ENCODE measurements at places on chromosomes 16 and 17. TPM values are rescaled to one million over a fixed set of nuclear protein-coding genes. Genes with fewer than 3 reads are reported as not detected.

DNA sequence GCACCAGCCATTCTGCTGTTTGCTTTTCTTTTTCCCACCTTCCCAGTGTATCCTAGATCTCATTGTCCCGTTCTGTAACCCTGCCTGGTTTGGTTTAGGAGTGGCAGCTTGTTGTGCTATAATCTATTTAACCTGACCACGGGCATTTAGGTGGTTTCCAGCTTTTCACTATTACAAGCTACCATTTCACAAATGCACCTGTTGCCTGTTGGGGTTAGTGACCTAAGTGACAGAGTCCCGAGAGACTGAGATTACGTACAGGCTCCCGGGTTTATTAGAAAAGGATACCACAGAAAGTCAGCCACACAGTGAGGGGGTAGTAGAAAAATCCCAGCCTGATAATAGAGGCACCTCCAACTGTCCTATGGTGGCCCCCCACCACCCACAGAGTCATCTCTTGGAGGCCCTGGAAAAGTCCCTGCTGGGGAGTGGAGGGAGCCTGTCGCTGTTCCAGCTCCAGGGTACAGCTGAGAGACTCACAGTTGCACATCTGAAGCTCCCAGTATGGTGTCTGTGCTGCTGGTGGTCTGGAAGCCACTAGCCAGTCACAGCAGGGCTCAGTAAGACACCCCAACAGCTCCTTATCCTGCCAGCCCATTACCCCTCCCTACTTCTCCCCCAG lies 21.2 kb downstream of the CLEC16A start:
- H3K36me3 ChIP-seq = peaks cover 16% of the 10 kb centered on the region
- no peak for DNase-seq
- no peak overlapping the region for H3K4me3 ChIP-seq
- no peaks in the 10 kb centered on the region for H3K27me3 ChIP-seq

GRCh38 chr16:80015566-80015965 lies 415.0 kb upstream of the MAF start:
- no peaks in the 10 kb centered on the region for H3K27me3 ChIP-seq
- H3K27ac ChIP-seq = no peak overlapping the region
- H3K36me3 ChIP-seq = no peaks in the 10 kb centered on the region
- H3K4me3 ChIP-seq = no peak overlapping the region

Gene TBC1D3C
- not detected for total RNA-seq

DNA sequence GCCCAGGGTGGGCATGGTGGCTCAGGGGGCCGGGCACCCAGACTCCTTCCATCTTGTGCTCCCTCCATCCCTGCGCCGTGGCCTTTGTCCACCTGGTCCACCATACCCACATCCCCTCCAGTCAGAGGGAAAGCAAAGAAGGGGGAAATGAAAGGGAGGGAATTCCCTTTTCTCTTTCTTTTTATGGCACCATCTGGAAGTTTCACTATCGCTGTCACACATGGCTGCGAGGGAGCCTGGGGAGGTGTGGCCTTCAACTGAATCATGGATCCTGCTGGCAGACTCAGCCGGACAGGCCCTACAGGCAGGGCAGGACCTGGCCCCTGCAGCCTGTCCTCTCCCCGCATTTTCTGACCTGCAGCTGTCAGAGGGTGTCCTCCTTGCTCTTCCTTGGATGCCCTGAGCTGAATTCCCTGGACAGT lies 6.2 kb downstream of the SLC12A3 start:
- H3K27me3 ChIP-seq = no peaks in the 10 kb centered on the region
- no peak overlapping the region for H3K27ac ChIP-seq
- H3K4me3 ChIP-seq = no peak overlapping the region
- H3K4me1 ChIP-seq = no peaks in the 10 kb centered on the region
- no peaks in the 10 kb centered on the region for H3K36me3 ChIP-seq

GRCh38 chr17:56593646-56594319 lies at the start of gene NOG:
NOG (plus strand) TSS chr17:56593699; CDS start chr17:56594224, 525 bp downstream.
- peak; percentile 71 for DNase-seq
- H3K4me3 ChIP-seq = peak within 1 kb of the TSS; percentile 68
- H3K27ac ChIP-seq = peak within 1 kb of the TSS; percentile 57
- H3K36me3 ChIP-seq = no peaks in the 10 kb centered on the region
- peaks cover 23% of the 10 kb centered on the region for H3K27me3 ChIP-seq

DNA sequence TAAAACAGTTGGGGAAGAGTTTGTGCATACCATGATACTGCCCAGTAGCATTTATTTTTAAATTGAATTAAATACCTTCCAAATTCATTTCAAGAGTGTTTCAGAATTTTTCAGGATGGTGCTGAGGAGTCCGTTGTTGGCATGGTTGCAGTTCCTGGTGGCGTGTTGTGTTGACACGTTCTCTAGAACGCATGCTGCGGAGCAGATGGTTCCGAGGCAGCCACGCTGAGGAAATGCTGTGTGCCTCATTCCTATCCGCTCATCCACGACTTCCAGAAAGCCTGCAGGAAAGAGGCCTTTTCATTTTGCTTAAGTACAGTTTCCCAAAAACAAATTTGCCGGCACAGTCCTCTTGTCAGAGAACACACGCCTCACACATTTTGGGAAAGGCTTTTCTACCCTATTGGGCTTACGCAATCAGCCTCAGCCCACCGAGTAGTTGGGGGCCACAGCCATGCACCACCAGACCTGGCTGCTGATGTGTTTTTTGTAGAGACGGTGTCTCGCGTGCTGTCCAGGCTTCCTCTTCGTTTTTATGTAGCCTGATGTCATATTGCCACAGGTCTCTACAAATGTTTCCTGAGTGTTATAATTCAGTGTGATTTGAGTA lies 32.1 kb upstream of the IL17C start:
- H3K27me3 ChIP-seq = no peaks in the 10 kb centered on the region
- no peak overlapping the region for H3K27ac ChIP-seq
- DNase-seq = no peak
- no peaks in the 10 kb centered on the region for H3K4me1 ChIP-seq
- H3K36me3 ChIP-seq = peaks cover 51% of the 10 kb centered on the region

- H3K36me3 ChIP-seq = no peaks in the 10 kb centered on the region
- H3K4me3 ChIP-seq = no peak overlapping the region
- H3K27ac ChIP-seq = no peak overlapping the region
- no peaks in the 10 kb centered on the region for H3K4me1 ChIP-seq
- H3K27me3 ChIP-seq = no peaks in the 10 kb centered on the region
Measured at GRCh38 chr16:54750249-54750648, 180.4 kb upstream of the IRX5 start.

GRCh38 chr17:46202424-46202823 lies 9.2 kb upstream of the KANSL1 start:
- H3K27ac ChIP-seq = no peak overlapping the region
- no peaks in the 10 kb centered on the region for H3K27me3 ChIP-seq
- no peak for DNase-seq
- no peak overlapping the region for H3K4me3 ChIP-seq

DNA sequence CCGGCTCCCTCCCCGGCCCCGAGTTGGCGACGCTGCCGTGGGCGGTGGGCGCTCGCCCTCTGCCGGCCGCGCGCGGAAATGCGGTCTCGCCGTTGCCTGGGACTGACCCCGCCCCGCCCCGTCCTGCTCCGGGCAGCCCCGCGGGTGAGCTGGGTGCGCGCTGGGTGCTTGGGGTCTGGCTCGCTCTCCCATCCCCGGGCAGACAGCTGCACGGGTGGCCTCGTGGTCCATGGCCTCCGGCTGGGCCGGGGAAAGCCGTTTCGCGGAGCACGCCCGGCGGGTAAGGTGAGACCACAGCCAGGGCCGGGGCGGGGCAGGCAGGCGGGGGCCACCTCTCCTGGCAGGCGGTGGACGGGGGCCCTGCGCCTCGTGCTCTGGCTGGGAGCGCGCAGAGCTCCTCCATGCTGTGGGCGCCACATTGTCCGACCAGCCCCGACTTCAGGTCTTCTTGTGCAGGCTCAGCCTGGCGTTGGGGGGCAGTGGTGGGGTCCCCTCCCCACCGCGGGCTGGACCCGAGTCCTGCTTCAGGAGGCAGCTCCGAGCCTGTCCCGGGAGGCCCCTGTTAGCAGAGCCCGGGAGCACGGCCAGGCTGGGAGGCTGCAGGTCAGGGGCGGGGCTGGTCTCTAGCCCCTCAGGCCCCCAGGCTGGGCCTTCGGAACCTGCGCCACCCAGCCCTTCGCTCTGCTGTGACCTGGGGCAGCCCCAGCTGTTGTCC lies 7.0 kb upstream of the C1QTNF8 start:
- 0 out of 2 replicates have a peak, but pooled peaks cover 2% of the 10 kb centered on the region for H3K4me1 ChIP-seq
- no peaks in the 10 kb centered on the region for H3K36me3 ChIP-seq
- DNase-seq = no peak
- H3K27me3 ChIP-seq = peaks cover 27% of the 10 kb centered on the region
- no peak overlapping the region for H3K4me3 ChIP-seq
- H3K27ac ChIP-seq = no peak overlapping the region

GRCh38 chr16:68887107-68887506 lies 43.8 kb downstream of the TANGO6 start:
- no peak overlapping the region for H3K4me3 ChIP-seq
- H3K4me1 ChIP-seq = 0 out of 2 replicates have a peak, but pooled peaks cover 2% of the 10 kb centered on the region
- H3K27ac ChIP-seq = no peak overlapping the region
- H3K36me3 ChIP-seq = no peaks in the 10 kb centered on the region
- no peaks in the 10 kb centered on the region for H3K27me3 ChIP-seq
- no peak for DNase-seq

Gene TMEM94
- 8.4 TPM for total RNA-seq

DNA sequence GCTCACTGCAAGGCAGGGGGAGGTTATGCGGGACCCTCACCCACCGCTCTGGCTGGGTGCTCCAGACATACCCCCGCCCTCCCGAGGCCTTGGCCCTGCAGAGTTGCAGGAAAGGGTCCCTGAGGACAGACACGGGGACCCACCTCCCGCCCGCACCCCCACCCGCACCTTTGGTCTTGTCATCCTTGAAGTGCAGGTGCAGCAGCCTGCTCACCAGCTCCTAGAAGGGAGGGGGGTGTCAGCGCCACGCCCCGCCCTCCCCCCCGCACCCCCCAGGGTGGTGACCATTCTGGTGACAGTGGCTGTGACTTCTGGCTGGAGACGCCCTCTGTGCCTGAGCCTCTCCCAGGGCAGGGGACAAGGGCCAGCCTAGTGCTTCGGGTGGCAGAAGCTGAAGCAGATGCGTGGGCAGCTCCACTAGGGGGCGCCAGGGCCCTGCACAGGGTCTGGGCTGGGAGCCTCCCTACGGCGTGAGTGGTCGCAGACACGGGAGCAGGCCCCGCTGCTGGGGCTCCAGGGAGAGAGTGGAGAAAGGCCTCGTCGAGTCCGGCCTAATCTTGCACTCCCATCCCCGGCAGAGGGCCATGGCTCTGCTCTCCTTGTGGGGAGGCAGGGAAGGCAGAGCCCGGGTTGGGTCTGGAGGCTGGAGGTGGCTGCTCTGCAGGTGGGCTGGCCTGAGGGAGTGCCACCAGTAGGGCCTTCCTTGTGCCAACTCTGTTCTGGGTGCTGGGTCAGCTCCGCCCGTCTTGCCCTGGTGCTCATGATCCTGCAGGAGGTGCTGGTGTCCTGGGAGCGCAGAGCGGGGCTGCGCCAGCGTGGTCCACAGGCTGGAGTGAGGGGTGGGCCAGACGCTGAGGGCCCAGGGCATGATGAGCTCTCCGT lies 2.7 kb downstream of the CENPX start:
- no peak overlapping the region for H3K4me3 ChIP-seq
- DNase-seq = peak; percentile 21
- H3K4me1 ChIP-seq = peaks cover 13% of the 10 kb centered on the region
- H3K27me3 ChIP-seq = no peaks in the 10 kb centered on the region
- no peak overlapping the region for H3K27ac ChIP-seq

Gene CCT6B
- total RNA-seq = 1.7 TPM

Gene ADCY9
- 5.4 TPM for total RNA-seq

Gene GLTPD2
- not detected for total RNA-seq

Gene LITAF
- 113 TPM for total RNA-seq

DNA sequence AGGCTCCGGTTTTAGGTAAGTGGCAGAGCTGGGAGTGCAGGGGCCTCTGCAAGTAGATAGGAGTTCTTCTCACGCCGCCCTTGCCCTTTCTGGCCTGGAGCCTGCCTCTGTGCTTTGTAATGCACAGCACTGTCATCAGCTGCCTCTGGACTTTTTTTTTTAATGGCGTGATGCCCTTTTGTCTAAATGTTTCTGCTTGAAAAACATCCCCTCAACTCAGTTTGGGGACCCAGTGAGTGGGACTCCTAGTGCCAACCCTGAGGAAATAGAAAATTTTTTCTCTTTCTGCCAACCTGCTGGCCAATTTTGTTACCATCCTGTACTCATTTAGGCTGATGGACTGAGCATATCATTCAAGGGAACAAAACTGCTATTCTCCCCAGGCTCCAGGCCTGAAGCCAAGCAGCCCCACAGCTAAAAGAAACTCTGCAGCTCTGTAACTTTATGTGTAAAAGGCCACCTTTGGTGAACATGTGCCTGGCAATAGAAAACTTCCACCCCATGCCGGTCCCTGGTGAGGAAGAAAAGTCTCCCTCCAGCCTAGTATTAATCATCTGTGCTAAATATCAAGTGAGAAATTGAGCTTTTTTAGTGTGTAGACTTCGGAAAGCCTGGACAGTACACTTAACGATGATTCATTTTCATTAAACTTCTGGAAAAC lies 22.5 kb downstream of the SLC6A2 start:
- DNase-seq = no peak
- no peaks in the 10 kb centered on the region for H3K4me1 ChIP-seq
- H3K27ac ChIP-seq = no peak overlapping the region
